ENCODE measurements at places on chromosomes 7 and 10.
A peak's percentile ranks its signal among the peaks of the same experiment; 100 is the strongest.

- DNase-seq = no peak
Measured at GRCh38 chr10:3248526-3249306, 76.1 kb upstream of the PITRM1 start.

GRCh38 chr7:139673230-139673629, 104.6 kb downstream of the HIPK2 start:
- DNase-seq = peak; percentile 24

DNA sequence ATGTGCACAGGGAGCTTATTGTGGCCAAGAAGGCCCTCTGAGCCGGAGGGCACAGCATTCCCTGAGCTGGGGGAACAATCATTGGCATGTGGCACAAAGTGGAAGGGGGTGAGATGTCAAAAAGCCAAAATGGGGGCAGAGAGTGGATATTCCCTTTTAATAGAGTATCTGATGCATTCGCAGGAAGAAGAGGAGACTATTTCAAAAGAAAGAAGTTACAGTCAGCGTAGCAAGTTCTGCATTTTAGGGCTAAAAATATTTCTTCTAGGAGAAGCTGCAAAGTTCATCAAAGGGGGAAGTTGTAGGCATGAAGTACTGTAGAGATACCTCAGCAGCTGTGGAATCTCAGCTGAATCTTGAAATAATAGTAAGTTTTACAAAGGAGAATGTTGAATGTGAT, 136.0 kb upstream of the WDR11 start:
- DNase-seq = no peak

DNA sequence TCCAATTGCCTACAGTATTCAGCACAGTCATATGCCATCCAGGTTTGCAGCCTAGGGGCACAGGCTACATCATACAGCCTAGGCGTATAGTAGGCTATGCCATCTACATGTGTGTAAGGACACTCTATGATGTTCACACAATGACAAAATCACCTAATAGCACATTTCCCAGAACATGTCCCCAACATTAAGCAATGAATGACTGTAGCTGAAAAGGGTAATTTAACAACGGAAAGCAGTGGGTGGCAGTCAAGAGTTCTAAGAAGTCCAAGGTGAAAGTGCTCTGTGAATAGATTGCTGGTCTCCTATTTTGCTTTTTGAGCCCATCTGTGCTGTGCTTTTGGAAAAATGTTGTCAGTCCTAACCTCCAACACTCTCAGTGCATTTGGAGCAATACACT, 162.6 kb downstream of the KLF6 start:
- no peak for DNase-seq

DNA sequence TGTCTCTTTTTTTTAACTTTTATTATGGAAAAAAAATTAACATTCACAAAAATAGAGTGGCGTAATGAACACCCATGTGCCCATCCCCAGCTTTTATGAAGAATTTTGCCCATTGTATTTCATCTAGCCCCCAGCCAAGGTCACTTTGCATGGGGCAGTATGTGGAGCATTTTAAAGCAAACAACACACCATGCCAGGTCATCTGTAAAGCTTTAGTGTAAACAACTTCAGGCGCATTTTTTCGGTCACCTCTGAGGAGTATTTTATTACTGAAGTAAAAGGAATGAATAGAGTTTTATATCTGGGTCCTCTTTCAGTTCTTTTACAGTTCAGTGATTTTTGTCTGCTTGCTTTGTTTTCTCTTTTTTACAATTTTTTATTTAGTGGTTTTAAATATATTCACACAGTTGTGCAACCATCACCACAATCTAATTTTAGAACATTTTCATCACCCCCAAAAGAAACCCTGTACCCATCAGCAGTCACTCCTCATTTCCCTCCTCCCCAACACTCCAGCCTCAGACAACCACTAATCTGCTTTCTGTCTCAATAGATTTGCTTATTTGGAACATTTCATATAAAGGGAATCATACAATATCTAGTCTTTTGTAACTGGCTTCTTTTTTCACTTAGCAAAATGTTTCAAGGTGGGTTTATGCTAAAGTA, 87.9 kb downstream of the SLC37A3 start:
- DNase-seq = no peak

DNA sequence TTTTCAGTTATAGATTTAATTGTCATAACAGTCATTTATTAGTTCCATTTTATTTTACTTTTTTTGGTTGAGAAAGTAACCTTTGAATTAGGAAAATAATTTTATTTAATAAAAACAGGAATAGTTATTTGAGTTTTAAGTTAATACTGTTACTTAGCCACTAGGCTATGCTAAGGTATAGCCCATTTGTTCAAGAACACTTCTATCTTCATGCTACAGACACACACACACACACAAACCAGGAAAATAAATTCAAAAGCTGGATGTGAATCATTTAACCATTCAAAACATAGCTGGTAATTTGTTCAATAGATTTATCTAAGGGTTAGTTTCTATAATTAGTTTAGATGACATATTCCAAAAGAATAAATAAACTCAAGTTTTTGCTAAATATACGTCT, 148.4 kb downstream of the RNF133 start:
- peak; percentile 22 for DNase-seq

DNA sequence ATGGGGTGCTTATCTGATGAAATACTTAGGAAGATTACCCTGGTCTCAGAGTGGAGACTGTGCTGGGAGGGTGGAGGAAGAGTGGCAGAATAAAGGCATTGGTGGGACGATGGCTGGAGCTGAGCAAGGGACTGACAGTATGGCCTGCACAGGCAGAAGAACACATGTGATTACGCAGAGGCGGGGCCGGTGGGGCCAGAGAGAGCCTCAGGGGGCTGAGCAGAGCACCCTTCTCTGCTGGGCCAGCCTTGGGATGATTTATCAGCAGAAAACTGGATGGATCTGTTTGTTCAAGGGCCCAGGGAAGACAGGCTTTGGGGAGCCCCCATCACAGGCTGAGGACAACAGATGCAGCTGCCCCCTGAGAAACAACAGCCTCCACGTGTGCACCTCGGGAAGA, 272.1 kb downstream of the SDK1 start:
- DNase-seq = no peak

GRCh38 chr10:108230478-108231170, 1066.1 kb upstream of the SORCS1 start:
- DNase-seq = no peak

GRCh38 chr7:44411306-44411705, 79.2 kb downstream of the NUDCD3 start:
- DNase-seq = no peak

- DNase-seq = no peak
Measured at GRCh38 chr7:66920256-66920655, 769 bp upstream of the TMEM248 start.

GRCh38 chr7:7129381-7129780, 53.0 kb upstream of the C1GALT1 start:
- DNase-seq = no peak

GRCh38 chr10:21083861-21084260, 186.8 kb upstream of the NEBL start:
- DNase-seq = no peak

- DNase-seq = no peak
Measured at GRCh38 chr10:58742141-58742540, 229.5 kb downstream of the BICC1 start.

DNA sequence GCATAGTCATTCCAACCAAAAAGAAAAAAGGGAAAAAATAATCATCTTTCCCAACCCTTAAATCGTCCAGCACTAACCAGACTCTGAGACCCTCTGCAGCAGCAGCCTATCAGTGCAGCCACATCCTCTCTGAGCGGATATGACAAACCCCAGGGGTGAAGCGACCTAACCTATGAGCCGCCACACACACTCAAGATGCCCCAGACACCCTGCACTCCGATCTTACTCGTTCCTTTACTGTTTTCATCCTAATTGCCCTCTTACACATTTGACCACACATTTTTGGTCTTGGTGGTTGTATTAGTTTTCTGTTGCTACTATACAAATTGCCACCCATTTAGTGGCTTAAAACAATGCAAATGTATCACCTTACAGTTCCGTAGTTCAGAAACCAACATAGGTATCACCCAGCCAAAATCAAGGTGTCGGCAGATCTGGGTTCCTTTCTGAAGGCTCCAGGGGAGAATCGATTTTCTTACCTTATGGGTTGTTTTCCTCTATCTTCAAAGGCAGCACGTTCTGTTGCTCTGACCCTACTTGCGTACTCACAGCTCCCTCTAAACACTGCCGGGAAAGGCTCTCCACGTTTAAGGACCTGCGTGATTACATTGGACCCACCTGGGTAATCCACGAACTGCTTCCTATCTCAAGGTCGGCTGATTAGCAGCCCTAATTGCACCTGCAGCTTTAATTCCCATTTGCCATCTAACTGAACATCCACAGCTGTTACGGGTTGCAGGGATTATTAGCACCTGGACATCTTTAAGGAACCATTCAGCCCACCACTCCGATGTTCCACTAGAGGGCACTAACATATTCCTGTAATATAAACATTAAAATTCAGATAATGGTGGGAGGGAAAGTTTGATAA, 37.3 kb upstream of the PRSS1 start:
- no peak for DNase-seq

- DNase-seq = no peak
Measured at GRCh38 chr10:123537188-123537961, 128.8 kb upstream of the GPR26 start.

Data from NCI-H1694 treated with DMSO at 0.1 percent for 48 hours (cell line).